Activated CD4-positive, alpha-beta memory T cell treated with anti-CD3 and anti-CD28 coated beads for 36 hours (primary cell): ENCODE measurements at places on chromosomes 7 and 10. TPM values are rescaled to one million over a fixed set of nuclear protein-coding genes. Genes with fewer than 3 reads are reported as not detected.
A peak's percentile ranks its signal among the peaks of the same experiment; 100 is the strongest.

Gene PDIA4
- total RNA-seq = 108 TPM

Gene SH2D4B
- 0.12 TPM for total RNA-seq

Gene CUBN
- 0.31 TPM for total RNA-seq

DNA sequence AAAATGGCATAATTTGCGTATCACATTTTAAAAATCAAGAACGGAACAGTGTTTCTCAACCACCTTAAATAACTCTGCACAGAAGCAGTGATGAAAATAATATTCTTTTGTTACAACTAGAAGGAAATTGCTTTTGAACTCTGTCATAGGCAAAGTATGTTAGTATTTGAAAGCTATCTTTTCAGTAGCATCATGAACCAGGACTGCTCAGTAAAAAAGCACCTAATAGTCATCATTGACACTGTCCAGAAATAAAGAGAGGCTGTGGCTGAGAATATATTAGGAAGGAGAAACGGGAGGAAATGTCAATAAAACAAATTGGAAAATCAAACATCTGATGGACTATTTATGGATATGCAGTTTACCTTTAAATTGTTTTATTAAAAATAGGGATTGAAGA is 237.2 kb upstream of the AKR1E2 start:
- no peak for DNase-seq

DNA sequence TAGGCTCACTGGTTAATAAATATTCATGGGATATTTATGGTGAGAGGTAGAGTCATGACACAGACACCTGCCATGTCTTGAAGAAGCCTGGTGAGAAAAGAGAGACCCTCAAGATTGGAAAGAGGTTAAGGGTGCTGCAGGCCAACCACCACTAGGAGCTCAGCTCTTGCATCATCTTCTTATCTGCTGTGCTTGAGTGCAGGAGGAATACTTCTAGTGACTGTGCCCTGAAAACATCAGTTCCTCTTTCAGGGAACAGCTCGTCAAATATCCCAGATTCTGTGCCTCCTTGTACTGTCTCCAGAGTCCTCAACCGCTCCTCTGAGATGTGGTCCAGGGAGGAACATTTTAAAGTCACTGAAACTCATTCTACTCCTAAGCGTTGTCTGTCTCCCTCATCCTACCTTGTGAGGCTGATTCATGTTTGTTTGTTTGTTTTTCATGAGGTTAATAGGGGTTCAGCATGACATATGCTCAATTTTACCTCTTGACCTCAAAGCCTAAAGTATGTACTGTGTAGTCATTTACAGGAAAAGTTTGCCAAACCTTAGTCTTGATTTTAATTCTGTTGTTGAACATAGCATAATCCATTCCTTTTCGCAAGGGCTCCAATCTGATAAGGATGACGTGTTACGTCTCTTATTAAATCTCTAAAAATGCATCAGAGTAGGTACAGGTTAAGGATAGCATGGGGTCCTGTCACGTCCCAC is 293.1 kb downstream of the C7orf25 start:
- no peak for DNase-seq

Gene CHST12
- 3.9 TPM for total RNA-seq

- no peak for DNase-seq
Observed at GRCh38 chr7:157832421-157832820, 495.6 kb downstream of the DNAJB6 start.

GRCh38 chr10:101562231-101562630 is 25.8 kb downstream of the POLL start:
- DNase-seq = no peak

GRCh38 chr7:113867325-113867724 is 51.5 kb downstream of the PPP1R3A start:
- no peak for DNase-seq

Gene ADIRF
- total RNA-seq = not detected

GRCh38 chr10:71396084-71396710 is 523 bp upstream of the CDH23 start:
- DNase-seq = peak; percentile 50

Gene VENTX
- total RNA-seq = 0.07 TPM

DNA sequence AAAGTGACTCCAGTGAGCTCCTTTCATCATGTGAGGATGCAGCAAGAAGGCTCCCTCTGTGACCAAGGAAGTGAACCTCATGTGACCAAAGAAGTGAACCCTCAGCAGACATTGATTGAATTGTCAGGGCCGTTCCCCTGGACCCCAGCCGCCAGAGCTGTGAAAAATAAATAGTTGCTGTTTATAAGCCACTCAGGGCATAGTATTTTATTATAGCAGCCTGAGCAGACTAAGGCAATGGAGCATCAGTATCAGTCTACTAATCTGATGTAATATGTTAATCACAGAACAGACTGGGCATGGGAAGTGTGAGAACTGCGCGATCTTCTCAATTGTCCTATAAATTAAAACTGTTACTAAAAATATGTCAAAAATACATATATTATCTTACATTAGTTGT is 384.5 kb upstream of the PRKCQ start:
- no peak for DNase-seq

Gene MYOZ1
- total RNA-seq = not detected

DNA sequence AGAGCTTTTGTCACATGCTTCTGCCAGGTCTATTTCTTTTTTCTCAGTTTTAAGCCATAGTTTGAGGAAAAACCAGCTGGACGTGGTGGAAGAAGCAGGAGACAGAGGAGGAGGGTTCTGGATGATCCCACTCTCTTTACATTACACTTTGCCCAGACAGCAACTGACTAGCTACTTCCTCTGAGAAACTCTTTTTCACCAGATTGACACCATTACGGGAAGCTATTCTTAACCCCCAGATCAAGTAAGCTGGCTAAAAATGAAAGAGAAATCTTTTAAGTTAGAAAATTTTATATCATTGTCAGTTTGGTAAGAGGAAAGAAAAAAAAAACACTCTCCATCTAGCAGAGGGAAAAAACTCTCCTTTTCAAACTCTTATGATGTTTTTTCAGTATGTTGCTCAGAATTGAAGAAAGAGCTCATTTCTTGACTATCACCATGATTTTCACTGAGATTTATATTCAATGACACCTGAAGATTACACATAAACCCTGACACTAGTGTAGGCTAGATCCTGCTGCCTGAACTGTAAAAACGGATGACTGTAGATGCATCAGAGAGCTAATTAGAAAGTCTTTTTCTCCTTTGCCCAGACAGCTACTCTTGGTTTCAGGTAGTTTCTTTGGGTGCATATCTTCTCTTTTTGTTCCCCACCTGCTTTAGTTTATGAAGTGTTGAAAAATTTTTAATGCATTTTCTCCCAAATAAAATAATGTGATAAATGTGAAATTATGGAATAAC is 203.1 kb downstream of the TFEC start:
- DNase-seq = no peak

Gene NRP1
- total RNA-seq = 1.5 TPM

Gene TSPAN12
- total RNA-seq = not detected

GRCh38 chr7:9189703-9190102 is 756.3 kb downstream of the NXPH1 start:
- DNase-seq = no peak

DNA sequence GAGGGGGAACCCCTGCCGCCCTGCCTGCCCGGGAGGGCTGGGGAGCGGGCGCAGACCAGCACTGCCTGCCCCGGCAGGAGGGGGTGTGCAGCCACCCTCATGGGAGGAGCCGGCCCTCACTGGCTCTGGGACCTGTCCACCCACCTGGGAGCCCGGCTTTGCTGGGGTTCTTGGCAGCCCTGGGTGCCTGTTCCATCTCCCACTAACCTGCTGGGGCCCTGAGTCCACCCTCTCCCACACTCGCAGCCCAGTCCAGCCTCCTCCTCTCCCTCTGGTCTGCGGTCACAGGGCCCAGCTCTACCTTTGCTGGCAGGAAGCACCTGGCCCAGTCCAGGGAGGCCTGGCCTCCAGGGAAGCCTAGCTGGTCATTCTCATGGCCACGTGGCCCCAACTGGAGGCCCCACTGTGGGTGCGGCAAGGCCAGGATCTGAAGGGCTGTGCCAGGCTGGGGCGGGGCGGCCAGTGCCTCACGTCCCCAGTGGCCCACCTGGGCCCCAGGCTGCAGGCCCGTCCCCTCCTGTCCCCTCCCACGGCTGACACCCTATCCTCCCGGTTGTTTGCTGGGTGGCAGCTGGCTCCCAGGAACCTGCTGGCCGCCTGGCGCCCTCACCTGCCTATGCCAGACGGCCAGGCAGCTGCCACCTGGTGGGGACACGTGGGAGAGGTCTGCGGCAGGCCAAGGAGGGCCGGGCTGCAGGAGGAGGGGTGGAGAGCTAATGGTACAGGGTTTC is at the start of gene TMEM184A:
TMEM184A (minus strand) TSS at position 393 of the 731 bp plus-strand sequence. CDS start 721 bp downstream, outside the sequence.
- peak; percentile 67 for DNase-seq

- DNase-seq = no peak
Observed at GRCh38 chr7:134823400-134823799, 44.0 kb downstream of the CALD1 start.

Gene TMUB1
- 60.9 TPM for total RNA-seq

Gene C10orf62
- not detected for total RNA-seq

GRCh38 chr7:144824360-144824759 is 11.5 kb downstream of the TPK1 start:
- DNase-seq = no peak

GRCh38 chr10:53325066-53325465 is 552.5 kb upstream of the MBL2 start:
- DNase-seq = no peak

DNA sequence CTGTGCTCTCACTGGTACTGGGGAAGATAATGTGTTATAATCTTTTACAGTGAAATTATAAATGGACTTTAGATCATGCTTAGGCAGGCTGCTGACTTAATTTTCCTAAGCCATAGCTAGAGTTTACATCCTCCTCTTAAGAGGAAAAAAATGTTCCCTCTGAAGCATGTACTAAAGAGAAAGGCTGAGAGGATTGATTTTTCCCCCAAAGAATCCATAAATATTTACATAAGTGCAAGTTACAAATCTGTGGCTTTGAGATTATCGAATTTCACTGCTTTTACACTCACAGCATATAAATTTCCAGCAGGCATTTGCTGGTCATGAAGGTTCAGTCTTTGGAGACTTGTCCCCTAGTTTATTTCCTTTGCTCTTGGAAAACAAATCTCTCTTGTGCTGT is 43.7 kb downstream of the CREB5 start:
- DNase-seq = no peak

- DNase-seq = no peak
Observed at GRCh38 chr7:101399759-101400158, 37.1 kb downstream of the COL26A1 start.

DNA sequence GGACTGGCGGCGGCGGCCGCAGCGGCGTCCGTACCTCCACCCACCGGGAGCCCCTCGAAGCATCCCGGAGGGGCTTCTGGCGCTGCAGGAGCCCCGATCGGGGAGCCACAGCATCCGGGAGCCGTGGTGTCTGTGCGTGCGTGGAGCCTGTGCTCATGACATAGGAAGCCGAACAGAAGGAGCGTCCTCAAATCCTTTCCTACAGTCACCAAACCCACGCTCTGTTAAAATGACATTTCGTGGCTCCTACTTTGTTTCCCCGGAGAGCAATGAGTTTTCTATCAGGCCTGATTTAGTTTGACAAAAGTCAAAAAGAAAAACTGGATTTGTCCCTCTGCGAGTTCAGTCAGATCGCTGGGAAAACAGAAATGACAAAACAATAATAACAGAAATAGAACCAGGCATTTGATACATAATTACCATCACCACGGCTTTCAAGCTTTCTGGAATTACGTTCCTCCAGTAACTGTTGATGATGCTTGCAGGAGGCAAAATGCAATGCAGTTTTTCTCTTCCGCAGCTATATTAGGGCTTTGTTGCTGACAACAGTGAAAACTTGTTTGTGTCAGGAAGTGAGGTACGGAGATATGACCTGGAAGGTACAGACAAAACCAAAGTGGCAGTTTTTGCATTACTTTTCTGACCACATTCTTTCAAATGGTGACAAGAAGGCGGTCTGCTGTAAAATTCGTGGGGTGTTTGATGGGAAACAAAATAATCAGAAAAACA is 219.3 kb upstream of the MKLN1 start:
- peak; percentile 55 for DNase-seq

Gene BTBD16
- not detected for total RNA-seq

Gene BICC1
- not detected for total RNA-seq

Gene ICA1
- total RNA-seq = 2.4 TPM

DNA sequence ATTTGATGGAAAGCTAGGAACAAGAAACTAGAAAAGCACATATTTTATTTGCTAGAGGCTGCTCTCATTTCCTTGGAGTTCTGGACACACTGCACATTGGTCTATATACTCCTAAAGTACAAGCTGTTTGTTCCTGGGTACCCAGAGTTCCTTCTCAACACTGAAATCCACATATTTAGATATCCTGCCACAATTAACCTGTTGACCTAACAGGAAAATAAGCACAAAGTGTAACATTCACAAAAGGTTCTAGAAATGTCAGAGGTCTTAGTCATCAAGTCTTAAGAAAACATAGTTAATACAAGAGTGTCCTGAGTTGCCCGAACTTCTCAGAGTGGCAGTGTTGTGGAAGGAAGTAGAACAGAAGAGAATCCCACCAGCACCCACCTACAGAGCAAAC is 115.6 kb downstream of the ELMO1 start:
- DNase-seq = no peak

GRCh38 chr10:88759366-88760101 is at the start of gene LIPN:
TSS of gene LIPN (plus strand) at chr10:88760020. CDS start at chr10:88761406, 1,386 bp downstream.
- no peak for DNase-seq

Gene COPG2
- 31.5 TPM for total RNA-seq

Gene TNRC18
- 37.3 TPM for total RNA-seq

Gene FAM180A
- not detected for total RNA-seq

DNA sequence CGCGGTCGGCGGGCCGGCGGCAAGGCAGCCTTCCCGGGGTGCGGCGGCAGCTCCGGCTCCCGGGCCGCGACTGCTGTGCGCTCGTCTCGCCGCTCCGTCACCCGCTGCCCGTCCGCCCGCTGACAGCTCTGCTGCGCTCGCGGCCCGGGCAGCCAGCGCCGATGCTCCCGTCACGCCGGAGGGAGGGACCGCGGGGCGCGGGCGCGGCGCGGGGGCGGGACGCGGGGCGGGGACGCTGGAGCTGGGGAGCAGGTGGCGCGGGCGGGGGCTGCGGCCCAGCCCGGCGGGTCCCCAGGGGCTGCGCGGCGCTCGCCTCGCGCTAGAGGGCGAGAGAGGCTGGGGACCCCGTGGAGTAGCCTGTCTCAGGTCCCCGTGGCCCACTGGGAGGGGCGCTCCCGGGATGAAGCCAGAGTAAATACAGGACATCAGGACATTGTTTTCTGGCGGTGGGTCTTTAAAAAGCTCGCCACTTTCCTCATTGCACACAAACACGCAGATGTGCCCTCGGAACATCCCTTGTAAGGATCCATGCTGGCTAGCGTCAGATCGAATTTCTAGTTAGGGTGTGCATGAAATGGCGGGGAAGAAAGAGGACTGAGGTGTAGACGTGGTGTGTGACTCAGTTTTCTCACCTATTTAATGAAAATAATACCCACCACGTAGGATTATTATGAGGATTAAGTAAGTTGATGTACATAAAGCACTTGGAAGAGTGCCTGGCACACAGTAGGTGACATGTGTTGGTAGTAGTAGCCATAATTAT is at the start of gene ELAPOR2:
ELAPOR2 (minus strand) TSS at position 130 of the 763 bp plus-strand sequence. CDS start 141 bp downstream, outside the sequence.
- DNase-seq = peak; percentile 86

Gene NODAL
- not detected for total RNA-seq

- peak; percentile 65 for DNase-seq
Observed at GRCh38 chr10:74799721-74800221, 26.6 kb upstream of the KAT6B start.

- DNase-seq = no peak
Observed at GRCh38 chr7:14144538-14144937, 155.1 kb upstream of the ETV1 start.

Gene GIMAP5
- 48.3 TPM for total RNA-seq

GRCh38 chr7:109956916-109957315 is 1134.0 kb upstream of the LRRN3 start:
- no peak for DNase-seq
